ENCODE measurements at places on chromosomes 16 and 17.

GRCh38 chr16:55367866-55368603 lies 44.0 kb downstream of the IRX6 start:
- no peak for DNase-seq

- DNase-seq, result no peak
Measured at GRCh38 chr17:16467886-16468285, 24.1 kb downstream of the LRRC75A start.

- no peak for DNase-seq
Measured at GRCh38 chr17:10875430-10875851, 37.6 kb upstream of the PIRT start.

DNA sequence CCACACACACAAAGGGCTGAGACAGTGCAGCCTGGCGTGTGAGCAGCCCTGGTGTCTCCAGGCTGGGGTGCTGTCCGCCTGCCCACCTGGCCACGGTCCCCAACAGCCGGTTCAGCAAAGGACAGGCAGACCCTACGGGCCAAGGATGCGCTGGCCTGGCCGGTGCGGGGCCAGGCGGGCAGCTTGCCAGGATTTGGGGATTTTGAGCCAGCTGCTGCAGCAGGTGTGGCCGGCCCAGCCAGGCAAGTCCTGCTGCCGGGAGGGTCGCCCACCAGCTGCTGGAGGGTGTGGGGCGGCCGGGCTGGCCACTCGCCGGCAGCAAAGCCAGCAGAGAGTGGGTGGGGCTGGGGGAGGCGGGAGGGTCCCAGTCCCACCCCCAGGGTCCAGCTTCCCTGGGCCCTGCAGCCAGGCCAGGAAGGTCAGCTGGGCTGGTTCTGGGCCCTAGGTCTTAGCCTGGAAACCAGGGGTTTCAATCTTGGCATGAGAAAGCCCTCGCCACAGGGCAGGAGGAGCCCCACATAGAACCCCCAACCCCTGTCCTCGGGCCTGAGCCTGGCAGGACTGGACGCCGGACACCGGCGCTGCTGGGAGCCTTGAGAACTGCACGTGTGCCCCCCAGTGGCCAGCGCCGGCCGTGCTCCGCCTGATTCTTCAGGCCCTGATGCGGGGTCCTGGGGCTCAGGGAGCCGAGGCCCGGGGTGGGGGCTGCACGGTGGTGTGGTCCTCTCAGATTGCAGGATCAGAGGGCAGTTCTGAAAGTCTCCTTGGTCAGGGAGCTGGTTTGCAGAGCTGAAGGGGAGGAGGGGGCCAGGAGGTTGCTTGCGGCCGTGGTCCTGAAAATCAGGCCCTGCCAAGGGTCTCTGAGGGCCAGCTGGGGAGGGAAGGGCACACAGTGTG lies 17.6 kb upstream of the SSTR5 start:
- no peak for DNase-seq

GRCh38 chr17:81682565-81683207 lies 911 bp downstream of the ARL16 start:
- DNase-seq, result no peak

DNA sequence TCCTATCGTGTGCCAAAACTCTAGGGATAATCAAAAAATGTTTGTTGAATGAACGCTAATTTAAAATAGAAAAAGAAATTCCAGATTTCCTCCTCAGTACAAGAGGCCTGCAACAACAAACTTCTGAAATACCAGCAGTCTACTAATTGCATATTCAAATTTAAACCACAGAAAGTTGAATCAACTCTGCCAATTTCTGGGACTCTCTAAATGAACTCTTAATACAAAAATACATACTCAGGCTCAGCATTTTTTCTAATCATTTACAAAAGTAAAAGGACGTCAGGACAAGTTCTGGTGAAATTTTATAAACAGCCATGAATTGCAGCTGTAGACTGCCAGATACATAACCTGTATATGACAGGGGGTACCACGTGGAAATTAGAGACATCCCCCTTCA lies 49.0 kb downstream of the KANSL1 start:
- no peak for DNase-seq

DNA sequence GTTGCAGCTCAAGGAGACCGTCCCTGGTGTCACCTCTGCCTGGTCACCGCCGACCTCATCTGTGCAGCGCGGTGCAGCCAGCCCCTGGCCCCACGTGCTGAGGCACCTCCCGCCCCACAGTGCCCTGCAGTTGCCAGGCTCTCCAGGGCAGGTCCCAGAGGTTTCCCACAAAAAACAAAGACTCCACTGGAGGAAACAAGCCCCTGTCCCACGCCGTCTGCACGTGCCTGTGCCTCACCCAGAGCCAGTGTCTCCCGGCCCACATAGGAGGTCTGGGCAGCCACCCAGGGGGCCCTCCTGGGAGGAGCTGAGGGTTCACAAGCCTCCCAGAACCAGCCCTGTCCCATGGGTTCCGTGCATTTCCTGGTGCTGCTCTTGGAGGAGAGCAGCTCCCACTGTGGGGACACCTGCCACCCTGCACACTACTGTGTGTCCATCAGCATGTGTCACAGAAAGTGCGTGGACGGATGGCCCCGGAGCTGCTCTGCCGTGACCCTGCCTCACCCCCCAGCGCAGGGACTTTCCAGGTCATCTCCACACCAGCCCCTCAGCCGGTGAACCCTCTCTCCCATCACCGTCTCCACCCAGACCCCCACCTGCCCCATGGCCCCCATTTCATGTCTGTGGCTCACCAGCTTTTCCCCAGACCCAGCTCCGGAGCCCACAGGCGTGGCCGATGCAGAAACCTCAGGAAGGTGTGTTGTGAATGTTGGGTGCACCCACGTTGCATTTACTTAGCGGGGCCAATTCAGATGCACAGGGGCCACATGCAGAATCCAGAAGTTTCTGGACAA lies 17.0 kb upstream of the CDH15 start:
- no peak for DNase-seq

GRCh38 chr17:41284043-41284442 lies 8.5 kb downstream of the KRTAP9-7 start:
- DNase-seq, result no peak

GRCh38 chr16:525520-526180 lies 1.9 kb upstream of the CAPN15 start:
- DNase-seq, result no peak

DNA sequence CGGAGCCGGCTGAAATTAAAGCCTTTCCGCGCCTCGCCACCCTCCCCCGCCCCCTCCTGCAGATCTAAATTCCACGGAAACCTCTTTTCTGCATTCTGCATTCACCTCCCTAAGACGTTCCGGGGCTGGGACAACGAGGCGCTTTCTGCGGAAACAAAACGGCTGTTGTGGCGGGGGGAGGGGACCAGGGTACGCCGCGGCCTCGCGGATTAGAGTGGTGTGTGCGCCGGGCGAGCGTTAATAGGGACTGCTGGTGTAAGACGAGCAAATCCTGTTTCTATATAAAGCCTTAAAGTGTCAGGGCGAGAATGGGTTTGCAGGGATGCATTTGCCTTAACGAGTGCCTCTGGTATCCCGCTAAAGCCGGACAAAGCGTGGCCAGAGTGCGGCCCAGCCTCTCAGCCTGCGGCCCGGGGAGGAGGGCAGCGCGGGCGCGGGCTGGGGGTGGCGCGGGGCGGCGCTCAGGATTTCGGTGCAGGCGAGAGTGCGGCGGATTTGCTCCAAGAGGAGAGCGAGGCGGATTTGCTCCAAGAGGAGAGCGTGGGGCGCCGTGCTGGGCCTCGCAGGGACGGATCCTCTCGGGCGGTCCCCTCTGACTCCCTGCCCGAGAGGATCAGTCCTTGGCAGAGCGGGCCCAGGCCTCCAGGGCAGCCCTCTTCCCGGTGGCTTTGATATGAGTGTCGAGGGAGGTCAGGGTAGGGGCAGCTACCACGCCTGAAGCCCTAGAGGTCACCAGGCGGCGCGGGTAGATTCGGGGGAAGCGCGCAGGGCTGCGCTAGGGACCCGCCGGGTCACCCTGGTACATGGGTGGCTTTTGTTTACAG lies 5.1 kb downstream of the BAHCC1 start:
- no peak for DNase-seq

- DNase-seq, result no peak
Measured at GRCh38 chr16:68086860-68087268, 1.7 kb downstream of the NFATC3 start.

- no peak for DNase-seq
Measured at GRCh38 chr17:31093866-31094599, 744 bp upstream of the NF1 start.
